Activated CD8-positive, alpha-beta T cell treated with anti-CD3 and anti-CD28 coated beads for 36 hours (primary cell): ENCODE measurements at places on chromosomes 11 and 22. TPM values are rescaled to one million over a fixed set of nuclear protein-coding genes. Genes with fewer than 3 reads are reported as not detected.

Gene OR5A1
- not detected for total RNA-seq

- DNase-seq, result no peak
Observed at GRCh38 chr11:118334745-118335144, 7.8 kb downstream of the CD3D start.

DNA sequence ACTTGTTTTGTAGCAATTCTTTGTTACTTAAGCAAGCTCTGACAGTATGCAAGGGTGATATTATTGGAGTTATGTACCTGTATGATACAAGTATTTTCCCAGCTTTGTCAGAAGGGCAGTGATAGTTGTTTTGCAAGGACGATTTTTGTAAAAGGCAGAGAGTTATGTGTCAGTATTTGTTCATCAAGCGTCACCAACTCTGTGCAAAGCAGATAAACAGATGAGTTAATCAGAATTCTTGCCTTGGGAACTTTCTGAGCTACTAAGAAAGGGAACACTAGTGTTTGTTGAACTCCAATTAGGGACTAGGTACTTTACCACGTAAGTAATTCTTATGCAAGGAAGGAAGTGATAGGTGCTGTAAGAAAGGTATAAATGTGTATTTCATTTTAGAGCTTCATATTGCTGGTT lies 1.4 kb downstream of the USP47 start:
- DNase-seq, result no peak

GRCh38 chr11:1792461-1792860 lies 28.7 kb upstream of the CTSD start:
- peak; percentile 34 for DNase-seq

Gene SLC6A5
- not detected for total RNA-seq

DNA sequence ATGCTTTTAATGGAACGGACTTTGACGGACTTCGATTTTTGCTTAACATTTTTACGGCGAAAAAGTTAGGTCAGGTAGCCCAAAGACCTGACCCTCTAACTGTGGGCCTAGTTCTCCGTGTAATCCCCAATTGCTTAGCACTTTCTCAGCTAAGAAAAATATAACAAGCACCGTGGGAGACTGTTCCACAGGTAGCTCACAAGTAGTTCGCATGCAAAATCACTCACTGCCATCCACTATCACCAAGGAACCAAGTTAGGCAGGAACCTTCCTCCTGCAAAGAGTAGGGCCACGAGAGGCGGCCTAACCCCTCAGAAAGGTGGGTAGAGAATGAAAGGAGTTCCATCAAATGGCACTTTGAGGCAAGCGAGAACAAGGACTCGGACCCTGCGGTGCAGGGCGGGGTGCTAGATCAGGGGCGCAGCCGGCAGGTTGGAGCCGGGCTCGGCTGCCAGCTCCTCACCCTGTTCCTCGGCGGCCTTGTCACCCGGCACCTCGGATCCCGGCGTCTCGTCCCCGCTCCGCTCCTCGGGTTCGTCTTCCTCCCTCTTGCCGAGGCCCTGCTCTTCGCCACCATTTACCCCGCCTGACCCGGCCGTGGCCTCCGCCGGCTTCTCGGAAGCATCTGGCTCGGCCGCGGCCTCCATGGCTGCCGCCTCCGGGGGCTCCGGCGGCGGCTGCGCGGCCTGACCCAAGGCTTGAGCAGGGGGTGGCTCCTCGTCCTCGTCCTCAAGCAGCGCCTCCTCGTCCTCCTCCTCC lies 922 bp downstream of the HNRNPUL2 start:
- peak; percentile 26 for DNase-seq

DNA sequence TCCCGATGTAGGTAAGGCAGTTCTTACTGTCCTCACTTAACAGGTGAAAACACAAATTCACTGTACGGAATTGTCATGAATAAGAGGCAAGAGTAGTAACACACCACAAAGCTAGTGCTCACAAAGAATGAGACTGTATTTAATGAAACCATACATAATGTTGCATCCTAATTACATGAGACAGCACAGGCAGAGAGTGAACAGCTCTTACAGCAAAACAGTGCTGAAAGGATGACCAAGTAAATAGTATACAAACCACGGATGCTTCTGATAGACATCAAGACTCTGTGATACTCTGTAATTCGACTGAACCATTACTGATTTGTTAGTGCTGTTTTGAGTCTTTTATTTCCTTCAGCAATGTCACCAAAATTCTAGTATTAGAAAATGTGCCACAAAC lies 282.3 kb downstream of the TTC28 start:
- no peak for DNase-seq

DNA sequence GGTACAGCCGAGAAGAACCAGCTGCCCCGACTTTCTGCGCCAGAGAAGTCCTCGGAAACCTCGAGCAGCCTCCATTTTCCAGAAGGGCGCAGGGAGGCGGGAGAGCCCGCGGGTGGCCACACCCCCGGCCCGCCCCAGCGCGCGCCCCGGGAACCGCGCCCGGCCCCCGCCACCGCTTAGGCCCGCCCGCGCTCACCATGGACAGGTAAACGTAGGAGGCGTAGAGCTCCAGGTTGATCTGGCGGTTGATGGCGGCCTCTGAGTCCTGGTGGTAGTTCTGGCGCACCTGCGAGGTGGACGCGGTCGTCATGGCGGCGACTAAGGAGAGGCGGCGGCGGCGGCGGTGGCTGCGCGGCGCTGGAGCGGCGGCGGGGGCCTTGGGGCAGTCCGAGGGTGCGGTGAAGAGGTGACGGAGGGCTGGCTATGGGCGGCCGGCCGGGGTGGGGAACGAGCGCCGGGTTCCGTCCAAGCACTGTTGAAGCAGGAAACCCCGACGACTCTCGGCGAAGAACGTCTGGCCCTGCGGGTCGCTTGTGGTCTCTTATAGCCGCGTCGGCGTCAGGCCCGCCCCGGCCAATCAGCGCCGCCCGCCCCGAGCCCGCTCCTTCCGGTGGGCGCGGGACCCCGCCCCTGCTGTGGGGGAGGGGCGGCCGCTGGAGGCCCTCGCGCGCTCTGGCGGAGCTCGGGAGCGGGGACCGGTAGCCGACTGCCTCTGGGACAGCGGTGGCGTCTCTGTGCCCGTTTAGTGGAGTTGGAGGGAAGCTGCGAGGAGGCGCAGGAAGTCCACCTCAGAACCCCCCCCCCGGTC lies at the start of gene FTH1:
Gene FTH1 (minus strand): TSS at position 519 of the 808 bp plus-strand sequence. CDS start 209 bp downstream, at position 310.
- DNase-seq, result peak; percentile 89
